ENCODE measurements at places on chromosomes 4 and X. TPM values are rescaled to one million over a fixed set of nuclear protein-coding genes. Genes with fewer than 3 reads are reported as not detected.
A peak's percentile ranks its signal among the peaks of the same experiment; 100 is the strongest.

DNA sequence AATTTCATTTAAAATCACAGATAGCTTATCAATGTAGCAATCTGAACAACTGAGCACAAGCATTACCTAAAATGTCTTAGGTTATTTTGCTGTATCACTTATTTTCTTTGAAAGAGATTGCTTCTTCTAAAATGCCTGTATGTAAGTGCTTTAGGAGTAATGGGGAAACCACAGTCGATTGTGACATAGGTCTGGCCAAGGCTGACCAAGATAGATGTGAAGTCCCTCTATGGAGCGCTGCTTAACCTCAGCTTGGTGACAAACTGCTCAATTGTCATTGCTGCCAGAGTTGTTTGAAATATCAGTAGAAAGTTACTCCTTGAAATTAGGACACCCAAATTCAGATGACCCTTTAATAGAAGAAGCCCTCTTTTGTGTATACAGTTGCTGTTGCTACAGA, 401.9 kb upstream of the NDST4 start:
- no peak for DNase-seq

PDGFRA gene
- 2.1 TPM for total RNA-seq

NEXMIF gene
- total RNA-seq = 1.1 TPM

DNA sequence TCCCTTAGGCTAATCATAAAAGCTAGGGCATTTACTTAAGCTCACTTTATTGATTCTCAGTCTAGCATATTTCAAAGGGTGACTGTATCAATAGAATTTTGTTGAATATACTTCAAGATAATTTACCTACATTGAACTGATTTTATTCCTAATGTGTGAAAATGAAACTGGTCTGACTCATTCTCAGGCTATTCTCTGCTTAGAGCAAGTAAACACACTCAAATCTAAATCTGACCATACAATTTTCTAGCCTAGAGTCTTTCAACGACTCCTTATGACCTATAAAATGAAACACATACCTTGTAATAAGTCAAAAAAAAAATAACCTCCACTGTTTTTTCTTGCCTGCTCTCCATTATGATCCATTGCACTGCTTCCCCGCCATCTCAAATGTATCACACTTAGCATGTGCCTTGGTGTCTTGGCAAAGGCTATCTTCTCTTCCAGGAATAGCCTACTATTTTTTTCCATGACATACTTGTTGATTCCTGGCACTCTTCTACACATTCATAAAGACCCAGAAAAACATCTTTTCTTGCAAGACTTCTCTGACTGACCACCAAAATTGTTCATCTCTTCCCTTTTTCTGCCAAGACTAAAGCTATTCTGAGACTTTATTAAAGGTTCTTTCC, 965.1 kb upstream of the HS3ST1 start:
- DNase-seq = no peak

GRCh38 chrX:38500866-38501265, 60.5 kb upstream of the TSPAN7 start:
- DNase-seq = no peak

DNA sequence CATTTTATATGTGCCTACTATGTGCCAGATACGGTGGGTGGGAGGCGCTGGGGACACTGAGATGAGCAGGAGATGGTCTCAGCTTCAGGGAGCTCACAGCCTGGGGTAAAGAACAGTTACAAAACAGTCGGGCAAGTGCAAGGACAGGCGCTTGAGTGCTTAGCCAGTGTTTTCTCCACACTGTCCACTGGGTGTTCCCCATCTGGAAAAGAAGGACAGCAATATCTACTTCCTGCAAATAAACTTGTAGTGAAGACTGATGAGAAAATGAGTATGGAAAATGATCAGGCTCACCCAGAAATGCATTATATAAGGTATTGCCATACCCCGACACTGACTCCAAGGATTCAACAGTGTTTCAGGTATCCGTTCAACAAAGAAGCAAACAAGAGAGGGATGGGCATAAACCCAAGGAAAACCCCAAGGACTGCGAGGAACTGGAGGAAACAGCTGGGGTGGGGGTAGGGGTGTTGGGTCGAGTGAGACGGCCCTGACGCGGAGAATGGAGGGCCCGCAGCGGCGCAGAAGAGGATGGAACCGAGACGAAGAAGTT, 835 bp downstream of the TMEM185A start:
- no peak for DNase-seq

EDNRA gene
- total RNA-seq = 3.4 TPM

DNA sequence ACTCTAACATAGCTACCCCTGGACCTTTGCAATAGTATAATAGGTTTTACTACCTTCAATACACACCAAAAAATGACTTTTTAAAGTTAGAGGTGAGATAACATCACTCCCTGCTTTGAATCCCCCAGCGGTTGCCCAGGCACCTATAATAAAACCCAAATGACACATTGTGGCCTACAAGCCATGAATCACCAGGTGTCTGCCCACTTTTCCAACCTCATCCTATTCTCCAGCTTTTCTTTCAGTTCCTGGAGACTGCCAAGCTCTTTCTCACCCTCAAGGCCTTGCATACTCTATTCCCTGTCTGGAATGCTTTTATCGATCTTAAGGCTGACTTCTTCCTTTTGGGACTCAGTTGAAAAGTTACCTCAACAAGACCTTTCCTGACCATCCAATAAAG, 16.4 kb upstream of the PRSS48 start:
- DNase-seq = no peak

DNA sequence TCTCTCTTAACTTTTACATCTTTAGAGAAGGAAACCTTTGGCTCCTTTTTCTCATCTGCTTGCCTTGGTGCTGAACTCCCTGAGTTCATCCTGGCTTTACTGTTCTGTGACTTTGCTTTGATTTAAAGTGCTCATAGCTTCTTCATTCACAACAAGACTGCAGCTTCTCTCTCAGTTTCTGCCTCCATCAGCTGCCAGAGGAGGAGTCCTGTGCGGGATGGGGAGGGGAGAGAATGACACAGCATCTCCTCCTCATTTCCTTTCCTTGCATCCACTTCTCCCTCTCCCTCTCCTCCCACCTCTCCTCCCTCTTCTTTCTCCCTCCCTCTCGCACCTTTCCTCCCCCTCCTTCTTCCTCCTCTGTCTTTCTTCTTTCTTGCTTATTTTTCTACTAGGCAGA, 42.0 kb downstream of the CBLL2 start:
- peak; percentile 8 for DNase-seq

Data from neural progenitor cell (in vitro differentiated cells).